HCT116 (cell line): ENCODE measurements at places on chromosomes 7 and 10. TPM values are rescaled to one million over a fixed set of nuclear protein-coding genes. Genes with fewer than 3 reads are reported as not detected.

Gene GSDME
- 7.6 TPM for total RNA-seq

Gene NUTM2A
- total RNA-seq: 0.59 TPM

Gene LIPN
- not detected for total RNA-seq

Gene SERPINE1
- 12.8 TPM for total RNA-seq

Gene GNGT1
- total RNA-seq: 0.91 TPM

- H3K27me3 ChIP-seq: no peaks in the 10 kb centered on the region
- H3K4me3 ChIP-seq: no peak overlapping the region
- H3K36me3 ChIP-seq: no peaks in the 10 kb centered on the region
- no peak for DNase-seq
- H3K27ac ChIP-seq: no peak overlapping the region
Measured at GRCh38 chr7:112254156-112254555, 47.7 kb downstream of the ZNF277 start.
